ENCODE measurements at places on chromosomes 16 and 17.

DNA sequence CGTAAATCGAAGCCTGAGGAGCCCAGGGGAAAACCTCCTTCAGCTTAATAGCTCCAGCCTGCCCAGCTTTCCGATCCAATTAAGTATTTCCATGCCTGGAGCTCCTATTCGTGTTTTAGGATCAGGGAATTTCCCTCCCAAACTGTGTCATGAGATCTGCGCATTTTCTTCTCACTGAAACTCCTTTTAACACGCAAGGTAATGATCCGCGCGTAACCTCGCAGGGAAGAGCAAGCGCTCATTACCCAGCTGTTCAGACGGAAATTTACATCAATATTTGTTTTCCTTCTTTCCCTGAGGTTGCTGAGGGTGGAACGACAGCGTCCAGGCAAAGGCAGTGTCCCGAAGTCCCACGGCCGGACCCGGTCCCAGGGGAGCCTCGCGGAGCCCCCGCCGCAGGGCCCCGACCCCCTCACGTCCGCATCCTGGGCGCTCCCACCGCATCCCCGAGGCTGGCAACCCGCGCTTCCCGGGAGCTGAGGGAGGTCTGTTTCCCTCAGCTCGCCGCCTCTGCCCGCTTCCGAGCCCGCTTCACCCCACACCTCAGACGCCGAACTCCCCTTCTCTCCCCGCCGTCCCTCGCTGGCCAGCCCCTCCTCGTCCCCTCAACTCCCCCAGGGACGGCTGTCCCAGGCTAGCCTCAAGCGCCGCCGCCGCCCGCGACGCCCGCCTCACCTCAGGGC lies 415 bp downstream of the ABCA5 start:
- DNase-seq, result peak; percentile 18

DNA sequence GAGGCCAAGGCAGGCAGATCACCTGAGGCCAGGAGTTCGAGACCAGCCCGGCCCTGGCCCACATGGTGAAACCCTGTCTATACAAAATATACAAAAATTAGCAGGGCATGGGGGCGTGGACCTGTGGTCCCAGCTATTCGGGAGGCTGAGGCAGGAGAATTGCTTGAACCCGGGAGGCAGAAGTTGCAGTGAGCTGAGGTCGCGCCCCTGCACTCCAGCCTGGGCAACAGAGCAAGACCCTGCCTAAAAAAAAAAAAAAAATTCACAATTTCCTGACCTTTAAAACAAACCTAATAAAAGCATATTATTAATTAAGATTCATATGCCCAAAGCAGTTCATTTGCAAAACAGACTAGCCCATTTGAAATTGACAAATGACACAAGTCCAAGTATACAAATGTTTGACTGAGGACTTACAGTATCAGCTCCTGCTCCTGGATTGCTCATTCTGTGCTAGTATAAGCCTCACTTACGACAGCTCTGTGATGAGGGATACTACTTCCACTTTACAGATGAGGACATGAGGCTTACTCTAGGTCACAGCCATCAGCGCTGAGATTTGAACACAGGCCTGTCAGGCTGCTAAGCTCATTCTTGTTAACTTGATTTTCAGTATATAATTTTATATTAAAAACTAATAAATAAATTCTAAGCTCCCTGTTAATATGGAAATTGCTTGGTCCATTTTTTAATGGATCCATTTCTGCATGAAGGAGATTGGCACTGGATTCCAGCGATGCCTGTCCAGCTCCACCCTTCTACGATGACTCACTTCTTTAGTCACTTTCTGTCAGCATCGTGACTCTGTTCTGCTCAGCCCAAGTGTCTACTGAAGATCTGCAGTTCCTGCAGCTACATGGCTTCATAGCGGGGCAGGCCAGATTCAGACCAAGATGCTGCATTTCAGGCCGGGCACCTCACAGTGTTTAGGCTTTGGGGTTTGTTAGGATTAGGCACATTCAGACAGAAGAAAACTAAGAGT lies 88.2 kb downstream of the WDR59 start:
- DNase-seq, result no peak

DNA sequence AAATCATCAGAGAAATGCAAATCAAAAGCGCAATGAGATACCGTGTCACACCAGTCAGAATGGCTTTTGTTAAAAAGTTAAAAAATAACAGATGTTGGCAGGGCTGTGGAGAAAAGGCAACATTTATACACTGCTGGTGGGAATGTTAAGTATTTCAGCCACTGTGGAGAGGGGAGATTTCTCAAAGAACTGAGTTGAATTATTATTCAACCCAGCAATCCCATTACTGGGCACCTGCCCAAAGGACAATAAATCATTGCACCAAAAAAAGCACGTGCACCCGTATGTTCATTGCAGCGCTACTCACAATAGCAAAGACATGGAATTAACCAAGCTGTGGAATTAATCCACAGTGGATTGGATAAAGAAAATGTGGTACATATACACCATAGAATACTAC lies 204.7 kb downstream of the HS3ST4 start:
- DNase-seq, result no peak

- no peak for DNase-seq
Measured at GRCh38 chr16:80259290-80259805, 281.4 kb upstream of the DYNLRB2 start.

DNA sequence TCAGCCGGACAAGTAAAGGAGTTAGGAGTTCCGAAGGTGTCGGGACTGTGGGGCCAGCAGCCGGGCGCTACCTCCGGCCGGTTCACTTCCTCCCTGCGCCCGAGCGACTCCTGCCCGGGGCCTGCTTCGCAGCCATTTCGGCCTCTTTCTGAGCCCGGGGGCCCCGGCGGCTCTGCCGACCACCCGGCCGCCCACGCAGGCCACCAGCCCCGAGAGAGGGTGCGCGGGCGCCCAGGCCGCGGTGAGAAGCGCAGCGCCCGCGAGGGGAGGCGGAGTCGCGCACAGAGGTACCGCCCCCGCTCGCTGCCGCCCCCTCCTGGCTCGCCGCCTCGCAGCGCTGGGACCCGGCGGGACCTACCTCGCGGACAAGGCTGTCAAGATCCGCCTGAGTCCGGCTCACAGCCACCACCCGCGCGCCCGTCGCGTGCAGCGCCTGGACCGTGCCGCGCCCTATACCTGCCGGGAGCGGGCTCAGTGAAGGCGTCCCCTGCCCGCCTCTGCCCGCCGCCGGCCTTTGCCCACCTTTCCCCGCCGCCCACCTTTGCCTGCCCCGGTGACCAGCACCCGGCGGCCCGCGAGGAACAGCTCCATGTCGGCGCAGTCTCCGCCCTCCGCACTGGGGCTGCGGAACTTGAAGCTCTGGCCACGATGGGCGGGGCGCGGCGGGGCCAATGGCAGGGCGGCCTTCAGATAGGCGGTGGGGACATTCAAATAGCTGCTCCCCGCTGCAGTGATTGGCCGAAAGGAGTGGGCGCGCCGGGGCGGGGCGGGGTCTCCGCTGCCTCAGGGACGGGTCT lies at the start of gene DCXR:
Gene DCXR, minus strand, starts transcription at position 606 of the 797 bp plus-strand sequence. Its CDS starts 15 bp downstream, at position 591.
- DNase-seq, result peak; percentile 96

DNA sequence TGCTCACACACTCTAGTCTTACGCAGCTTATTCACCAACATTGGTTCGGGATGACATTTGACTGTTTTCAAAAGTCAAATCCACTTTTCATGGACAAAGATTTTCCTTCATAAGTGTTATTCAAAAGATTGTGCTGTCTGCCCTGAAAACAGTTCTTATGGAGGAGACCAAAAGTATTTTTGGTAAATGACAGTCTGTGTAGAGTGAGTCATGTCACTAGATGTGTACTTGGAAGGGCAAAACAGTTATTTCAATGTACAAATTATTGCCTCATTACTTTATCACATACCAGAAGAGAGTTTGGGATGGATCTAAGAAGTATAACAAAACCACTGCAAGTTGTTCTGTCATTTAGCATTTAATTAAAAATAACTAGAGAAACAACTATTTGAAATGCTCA lies 265.6 kb downstream of the CDH13 start:
- DNase-seq, result no peak

GRCh38 chr16:70611224-70611598 lies 35.1 kb upstream of the IL34 start:
- no peak for DNase-seq

DNA sequence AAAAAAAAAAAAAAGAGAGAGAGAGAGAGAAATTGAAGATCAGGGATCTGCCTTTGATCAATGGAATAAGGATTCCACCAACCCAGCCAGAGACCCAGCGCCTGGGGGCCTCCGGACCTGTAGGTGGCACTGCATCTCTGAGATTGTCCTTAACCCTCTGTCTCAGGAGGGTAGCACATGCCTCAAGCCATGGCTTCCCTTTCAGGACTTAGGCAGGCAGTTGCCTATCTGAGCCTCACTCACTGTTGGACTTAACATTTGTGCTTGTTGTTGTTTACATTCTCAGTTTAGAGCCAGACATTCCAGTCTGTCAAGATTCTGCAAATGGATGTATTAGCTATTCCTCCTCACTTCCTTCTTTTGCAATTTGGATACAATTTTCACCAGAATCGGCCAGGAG lies 5.1 kb upstream of the SCNN1B start:
- no peak for DNase-seq

DNA sequence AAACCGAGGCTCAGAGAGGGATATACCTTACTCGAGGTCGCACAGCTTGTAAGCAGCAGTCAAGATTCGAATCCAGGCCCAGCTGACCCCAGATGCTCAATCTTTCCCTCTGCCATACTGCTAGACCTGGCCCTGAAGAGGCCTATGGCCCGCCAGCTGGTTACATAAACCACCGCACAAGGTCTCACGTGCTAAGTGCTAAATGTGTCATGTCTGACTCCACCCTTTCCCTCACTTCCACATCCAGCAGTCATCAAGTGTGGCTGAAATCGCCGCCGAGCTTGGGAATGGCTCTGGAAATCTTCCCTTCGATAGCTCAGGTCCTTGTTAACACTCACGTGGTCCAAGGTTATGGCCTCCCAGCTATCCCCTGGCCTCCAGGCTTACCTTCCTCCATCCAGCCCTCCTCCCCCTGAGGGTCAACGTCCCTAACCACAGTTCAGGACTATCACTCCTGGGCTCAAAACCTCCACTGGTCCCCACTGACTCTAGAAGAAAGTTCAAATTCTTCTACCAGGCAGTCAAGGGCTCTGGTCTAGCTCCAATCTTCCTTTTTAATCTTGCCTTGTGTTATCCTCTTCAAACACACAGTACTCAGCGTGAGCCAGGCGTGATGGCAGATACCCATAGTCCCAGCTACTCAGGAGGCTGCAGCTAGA lies 3.5 kb downstream of the ZBTB4 start:
- DNase-seq, result peak; percentile 42

- DNase-seq, result peak; percentile 21
Measured at GRCh38 chr17:31550389-31551056, 159.0 kb downstream of the RAB11FIP4 start.

GRCh38 chr16:52114379-52114778 lies 432.6 kb downstream of the TOX3 start:
- DNase-seq, result no peak

DNA sequence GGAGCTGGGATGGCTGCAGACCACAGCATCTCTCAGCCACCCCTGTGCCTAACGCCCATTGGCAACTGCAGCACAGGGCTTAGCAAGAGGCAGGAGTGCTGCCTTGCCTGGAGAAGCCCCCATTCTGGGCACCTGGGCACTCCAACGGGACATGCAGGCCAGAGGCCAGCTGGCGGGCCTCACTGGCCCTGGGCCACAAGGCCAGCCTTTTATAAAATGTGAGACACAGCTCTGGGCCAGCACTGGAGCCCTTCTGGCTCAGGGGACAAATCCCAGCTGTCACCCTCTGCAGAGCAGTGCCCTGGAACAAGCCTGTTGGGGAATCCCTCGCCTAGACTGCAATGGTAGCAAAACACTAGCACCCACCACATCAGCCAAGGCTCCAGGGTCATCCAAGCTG lies 171.8 kb downstream of the WSCD1 start:
- no peak for DNase-seq

GRCh38 chr16:2784358-2785100 lies 2.8 kb downstream of the PRSS33 start:
- DNase-seq, result no peak

DNA sequence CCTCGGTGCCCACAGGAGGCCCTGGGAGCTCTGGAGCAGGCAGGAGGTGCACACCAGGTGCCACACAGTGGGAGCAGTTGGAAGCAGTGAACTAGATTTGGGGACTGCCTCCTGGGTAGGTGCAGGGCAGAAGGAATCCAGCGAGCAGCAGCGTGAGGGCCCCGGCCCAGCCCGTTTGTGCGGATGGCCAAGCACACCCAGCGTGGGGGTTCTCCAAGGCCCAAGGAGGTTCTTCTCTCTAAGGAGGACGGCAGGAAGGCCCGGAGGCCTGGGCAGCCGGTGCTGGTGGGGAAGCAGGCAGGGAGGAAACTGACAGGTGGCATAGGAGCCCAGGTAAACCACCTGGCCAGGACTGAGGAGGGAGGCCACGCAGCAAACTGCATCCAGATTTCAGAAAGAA lies 17.0 kb downstream of the SOX8 start:
- DNase-seq, result no peak

DNA sequence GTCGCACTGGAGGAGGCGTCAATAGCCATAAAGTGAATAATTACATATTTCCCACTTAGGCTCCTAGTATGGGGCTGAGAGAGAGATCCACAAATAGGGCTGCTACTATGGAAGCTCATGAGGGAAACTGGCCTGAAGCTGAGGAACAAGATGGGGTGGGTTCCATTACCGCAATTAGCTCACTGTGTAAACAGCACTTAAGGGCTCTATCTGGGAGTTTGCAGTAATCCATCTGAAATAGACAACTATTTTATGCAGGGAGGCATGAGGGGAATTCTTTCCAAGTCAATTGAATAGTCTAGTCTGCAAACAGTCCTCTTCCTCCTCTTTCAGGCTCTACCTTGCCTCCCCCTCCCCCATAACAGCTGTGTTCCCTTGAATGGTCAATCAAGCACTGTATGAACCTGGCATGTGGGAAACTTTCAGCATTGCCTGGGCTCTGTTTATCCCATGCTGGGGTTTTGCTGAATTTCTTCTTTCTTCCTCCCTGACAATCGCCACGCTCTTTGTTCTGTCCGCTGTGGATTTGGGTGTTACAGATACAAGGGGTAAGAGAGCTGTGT lies 56.1 kb upstream of the MAF start:
- no peak for DNase-seq

DNA sequence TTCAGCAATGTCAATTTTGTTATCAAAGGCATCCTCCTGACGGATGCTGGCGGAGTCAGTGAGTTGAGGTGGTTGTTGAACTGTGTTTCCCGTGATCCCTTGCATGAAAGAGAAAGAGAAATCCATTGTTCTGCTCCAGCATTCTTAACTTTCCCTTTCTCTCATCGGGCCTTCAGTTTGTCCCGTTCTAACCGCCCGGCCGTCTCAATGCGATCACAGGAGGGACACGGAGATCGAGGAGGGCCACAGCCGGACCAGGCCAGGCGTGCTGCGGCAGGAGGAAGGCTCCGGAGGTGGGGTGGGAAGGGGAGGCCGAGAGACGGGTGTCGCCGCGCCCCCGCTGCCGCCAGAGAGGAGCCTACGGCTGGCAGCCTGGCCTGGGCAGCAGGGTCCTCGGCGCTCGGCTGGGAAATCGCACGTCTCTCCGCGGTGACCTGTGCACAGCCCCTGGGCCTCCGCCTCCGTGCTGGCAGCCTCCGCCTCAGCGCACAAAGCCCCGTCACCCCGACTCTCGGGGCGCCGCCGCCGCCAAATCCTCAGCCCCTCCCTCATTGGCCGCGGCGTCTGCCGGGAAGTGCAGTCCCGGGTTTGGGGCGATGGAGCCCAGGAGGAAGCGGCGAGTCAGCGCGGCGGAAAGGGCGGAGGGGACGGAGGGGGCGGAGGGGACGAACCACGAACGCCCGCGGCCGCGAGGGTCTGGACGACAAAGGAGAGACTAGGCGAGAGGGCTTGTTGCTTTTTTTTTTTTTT lies 38.1 kb downstream of the SOST start:
- DNase-seq, result peak; percentile 78

GRCh38 chr16:83517398-83517797 lies 290.4 kb upstream of the HSBP1 start:
- no peak for DNase-seq

All from CD4-positive, alpha-beta T cell treated with Interleukin-17A for 1 hour (primary cell).